Activated CD4-positive, alpha-beta T cell treated with anti-CD3 and anti-CD28 coated beads for 36 hours (primary cell): ENCODE measurements at places on chromosomes 4 and X. TPM values are rescaled to one million over a fixed set of nuclear protein-coding genes. Genes with fewer than 3 reads are reported as not detected.

The HSD17B11 gene
- total RNA-seq = 12.0 TPM

The SCARB2 gene
- total RNA-seq = 3.3 TPM

The GAGE13 gene
- not detected for total RNA-seq

The FOXR2 gene
- total RNA-seq = not detected
